ENCODE measurements at places on chromosomes 3 and 15.

- DNase-seq = no peak
Measured at GRCh38 chr15:96349857-96350720, 19.6 kb downstream of the NR2F2 start.

- no peak for DNase-seq
Measured at GRCh38 chr3:43736558-43737440, 46.1 kb downstream of the ABHD5 start.

DNA sequence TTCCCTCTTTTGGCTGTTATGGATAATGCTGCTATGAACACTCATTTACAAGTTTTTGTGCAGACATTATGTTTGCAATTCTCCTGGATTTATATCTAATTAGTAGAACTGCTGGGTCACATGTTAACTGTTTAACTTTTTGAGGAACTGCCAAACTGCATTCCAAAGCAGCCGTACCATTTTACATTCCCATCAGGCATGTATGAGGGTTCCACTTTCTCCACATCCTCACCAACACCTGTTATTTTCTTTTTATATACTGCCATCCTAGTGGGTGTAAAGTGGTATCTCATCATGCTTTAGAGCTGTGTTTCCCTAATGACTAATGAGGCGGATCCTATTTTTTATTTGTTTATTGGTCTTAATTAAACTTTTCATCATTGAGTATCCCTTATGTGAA, 9.2 kb downstream of the KPNA4 start:
- DNase-seq = no peak

DNA sequence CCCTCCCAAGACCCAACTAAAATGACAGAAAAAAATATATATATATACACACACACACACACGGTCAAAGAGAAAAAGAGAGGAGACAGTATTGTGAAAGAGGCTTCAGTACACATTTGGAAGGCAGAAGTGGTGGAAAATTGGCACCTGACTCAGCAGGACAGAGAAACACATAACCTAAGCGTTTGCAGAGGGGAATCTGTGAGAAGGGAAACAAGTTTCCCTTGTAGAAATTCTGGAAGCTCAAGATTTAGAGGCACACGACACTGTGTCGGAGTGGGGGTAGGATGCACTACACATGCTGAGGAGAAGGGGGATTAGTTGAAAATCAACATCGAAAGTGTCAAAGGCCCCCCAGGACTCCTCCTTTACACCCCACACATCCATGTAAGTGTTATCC, 53.1 kb downstream of the PAK2 start:
- DNase-seq = no peak

DNA sequence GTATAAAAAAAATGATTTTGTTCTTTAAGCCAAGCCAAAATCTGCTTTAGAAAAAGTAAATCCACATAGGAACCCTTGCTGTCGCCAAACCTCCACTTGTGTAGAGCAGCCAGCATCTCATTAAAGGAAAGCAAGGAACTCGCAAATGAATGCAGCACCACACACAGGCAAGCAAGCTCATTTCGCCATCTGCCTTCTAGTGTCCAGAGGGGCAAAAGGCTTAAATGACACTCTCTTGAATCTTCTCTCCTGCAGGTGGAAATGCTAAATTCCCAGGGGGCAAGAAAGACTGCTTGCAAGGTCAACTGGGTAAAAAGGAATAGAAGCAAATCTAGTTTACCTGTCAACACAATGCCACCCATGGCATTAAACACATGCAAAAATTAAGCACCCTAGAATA, 2.4 kb downstream of the MB21D2 start:
- DNase-seq = peak; percentile 57

DNA sequence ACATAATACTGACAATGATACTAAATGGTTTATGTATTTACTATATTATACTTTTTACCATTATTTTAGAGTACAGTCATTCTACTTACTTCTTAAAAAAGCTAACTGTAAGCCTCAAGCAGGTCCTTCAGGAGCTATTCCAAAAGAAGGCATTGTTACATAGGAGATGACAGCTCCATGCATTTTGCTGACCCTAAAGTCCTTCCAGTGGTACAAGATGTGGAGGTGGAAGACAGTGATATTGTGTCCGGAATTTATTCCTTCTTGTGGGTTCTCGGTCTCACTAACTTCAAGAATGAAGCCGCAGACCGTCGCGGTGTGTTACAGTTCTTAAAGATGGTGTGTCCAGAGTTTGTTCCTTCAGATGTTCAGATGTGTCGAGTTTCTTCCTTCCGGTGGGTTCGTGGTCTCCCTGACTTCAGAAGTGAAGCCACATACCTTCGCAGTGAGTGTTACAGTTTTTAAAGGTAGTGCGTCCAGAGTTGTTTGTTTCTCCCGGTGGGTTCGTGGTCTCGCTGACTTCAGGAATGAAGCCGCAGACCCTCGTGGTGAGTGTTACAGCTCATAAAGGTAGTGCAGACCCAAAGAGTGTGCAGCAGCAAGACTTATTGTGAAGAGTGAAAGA, 20.9 kb downstream of the AVEN start:
- no peak for DNase-seq

DNA sequence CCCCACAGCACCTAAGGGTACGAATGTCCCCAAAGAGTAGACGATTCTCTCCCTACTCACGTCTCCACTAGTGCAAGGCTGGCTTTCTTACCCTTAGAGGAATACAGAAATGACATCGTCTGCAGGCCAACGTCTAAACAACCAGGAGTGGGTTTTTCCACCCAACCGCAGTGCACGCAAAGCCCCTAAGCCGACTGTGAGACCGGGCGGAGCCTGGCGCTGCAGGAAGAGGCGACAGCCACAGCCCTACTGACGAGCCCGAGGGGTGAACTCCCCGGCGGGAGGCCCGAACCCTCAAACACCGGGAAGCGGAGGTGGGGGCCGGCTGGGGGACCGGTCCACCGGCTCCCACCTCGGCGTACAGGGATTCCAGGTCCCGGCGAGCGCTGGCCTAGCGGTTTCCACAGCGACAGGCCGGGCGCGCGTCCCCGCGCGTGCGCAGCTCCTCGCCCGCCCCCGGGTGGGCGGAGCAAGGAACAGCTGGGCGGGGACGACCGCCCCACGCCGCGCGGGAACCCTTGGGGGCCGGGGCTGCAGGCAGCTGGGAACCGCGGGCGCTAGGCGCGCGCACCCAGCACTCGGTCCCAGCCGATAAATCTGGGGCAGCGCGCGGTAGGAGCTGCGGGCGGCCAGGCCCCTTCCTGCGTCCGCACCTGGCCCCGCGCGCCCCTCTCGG, at the start of the genes CEP19 and PIGX:
Gene CEP19 (minus strand): TSS at position 413 of the 676 bp plus-strand sequence. CDS start 3,593 bp downstream, outside the sequence.
Gene PIGX (plus strand): TSS at position 540 of the 676 bp plus-strand sequence.
- peak; percentile 98 for DNase-seq

DNA sequence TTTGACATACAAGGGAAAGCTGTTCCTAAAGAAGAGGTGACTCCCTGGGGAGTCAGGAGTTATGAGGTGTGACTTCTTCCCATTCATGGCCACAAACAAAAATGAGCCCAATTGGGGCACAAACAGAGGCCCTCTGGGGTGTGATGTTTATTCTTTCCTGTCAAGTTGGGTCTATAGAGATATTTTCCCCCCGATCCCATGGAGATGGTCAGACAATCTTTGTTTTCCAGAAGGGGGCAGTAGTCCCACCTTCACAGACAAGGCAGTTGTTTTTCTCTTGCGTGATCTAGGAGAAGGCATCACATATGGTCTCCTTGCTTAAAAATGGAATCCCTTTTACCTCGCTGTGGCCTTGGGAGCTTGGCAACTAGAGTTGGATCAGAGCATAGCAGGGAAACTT, 110.3 kb downstream of the MFSD1 start:
- DNase-seq = no peak

- DNase-seq = no peak
Measured at GRCh38 chr15:99257107-99257750, 5.9 kb downstream of the LRRC28 start.

DNA sequence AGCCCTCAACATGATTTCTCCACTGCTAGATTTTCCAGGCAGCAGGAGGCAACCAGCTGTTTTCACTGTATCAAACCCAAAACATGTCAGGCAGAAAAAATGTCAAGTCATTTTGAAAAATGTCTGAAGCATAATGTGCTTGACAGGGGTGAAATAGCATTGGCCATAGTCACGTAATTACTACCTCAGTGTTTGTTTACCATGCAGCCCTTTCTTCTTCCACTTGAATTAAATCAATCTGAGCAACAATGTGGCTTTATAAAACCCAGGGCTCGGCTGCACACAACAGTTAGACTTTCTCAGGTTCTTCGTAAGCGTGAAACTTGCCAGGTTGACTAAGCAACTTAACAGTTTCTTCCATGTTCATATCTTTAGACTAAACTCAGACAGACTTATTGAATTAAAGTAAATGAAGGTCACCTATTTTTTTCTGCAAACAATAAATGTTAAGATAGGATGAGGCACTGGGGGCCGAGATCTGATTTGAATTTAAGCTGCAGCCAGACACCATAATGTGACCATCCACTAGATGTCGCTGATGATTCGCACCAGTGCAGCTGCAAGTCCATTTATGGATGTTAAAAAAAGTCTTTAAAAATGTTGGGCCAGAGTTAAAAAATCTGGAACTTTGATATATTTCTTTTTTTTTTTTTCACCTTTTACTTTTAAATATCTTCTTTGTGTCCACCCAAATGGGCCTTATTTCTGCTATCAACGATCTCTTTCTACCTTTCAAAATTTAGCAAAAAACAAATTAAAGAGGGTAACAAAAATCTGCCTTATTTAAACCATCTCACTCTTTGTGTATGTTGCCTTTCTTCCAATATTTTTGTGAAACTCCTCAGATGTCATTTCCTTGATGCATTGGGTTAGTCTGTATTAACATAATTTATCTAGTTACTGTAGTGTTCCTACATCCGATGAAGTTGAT, 305.9 kb downstream of the CACNA2D3 start:
- DNase-seq = peak; percentile 66

- DNase-seq = no peak
Measured at GRCh38 chr15:100856867-100857266, 22.8 kb upstream of the ALDH1A3 start.

GRCh38 chr3:51642462-51642861, 28.6 kb upstream of the TEX264 start:
- peak; percentile 48 for DNase-seq

- peak; percentile 83 for DNase-seq
Measured at GRCh38 chr15:69666441-69666882, 213.8 kb downstream of the RPLP1 start.

GRCh38 chr3:191350396-191351090, 20.2 kb upstream of the UTS2B start:
- no peak for DNase-seq

Data from common myeloid progenitor, CD34-positive (primary cell).